NCI-H1105 treated with DMSO at 0.1 percent for 48 hours (cell line): ENCODE measurements at places on chromosomes 2 and 18.

- DNase-seq, result peak; percentile 82
These were observed 90.5 kb downstream of the ICOS start for GRCh38 chr2:204027091-204027490.

DNA sequence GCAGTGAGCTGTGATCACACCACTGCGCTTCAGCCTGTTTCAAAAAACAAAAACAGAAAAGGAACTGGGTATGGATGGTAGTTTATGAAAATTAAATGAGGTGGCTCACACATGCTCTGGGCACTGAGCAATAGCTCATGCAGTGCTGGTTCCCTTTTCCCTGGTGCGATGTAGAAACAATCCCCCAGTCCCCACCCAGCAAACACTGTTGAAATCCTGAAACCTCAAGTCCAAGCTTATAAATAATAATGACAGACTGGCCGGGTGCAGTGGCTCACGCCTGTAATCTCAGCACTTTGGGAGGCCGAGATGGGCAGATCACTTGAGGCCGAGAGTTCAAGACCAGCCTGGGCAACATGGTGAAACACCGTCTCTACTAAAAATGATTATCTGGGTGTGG lies 55.4 kb upstream of the SMAD2 start:
- DNase-seq, result no peak

DNA sequence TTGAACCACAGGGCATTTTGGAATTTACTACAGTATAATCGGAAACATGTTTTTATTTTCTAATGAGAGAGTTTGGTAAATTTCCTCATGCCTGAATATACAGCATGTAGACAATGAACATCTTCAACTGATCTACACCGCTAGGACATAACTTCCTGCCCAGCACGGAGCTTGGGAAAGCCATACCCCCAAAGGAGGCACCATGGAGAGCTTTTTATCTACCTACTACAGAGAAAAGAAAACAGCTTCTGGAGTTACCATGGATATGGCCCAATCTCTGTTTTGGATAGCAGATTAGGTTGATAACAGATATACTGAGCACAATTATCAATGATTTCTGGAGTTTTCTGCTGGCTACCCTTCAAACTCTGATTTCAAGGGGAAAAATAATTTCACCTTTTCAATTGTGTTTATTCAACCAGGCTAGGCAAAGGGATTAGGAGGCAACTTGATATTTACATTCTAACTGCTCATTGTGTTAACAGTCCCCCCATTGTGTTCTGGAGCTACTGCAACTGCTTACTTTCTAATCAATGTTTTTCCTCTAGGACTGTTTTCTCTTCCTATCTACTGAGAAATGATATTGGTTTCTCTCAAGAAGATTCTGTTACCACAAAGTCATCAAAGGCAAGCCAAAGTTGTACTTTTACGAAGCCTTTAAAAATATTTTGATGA lies 123.0 kb upstream of the ARHGAP28 start:
- no peak for DNase-seq

- no peak for DNase-seq
These were observed 97.5 kb upstream of the FSHR start for GRCh38 chr2:49251766-49252165.

- no peak for DNase-seq
These were observed 478.8 kb downstream of the ARHGAP15 start for GRCh38 chr2:143608063-143608423.

GRCh38 chr2:197477797-197478196 lies 21.8 kb downstream of the HSPD1 start:
- no peak for DNase-seq

DNA sequence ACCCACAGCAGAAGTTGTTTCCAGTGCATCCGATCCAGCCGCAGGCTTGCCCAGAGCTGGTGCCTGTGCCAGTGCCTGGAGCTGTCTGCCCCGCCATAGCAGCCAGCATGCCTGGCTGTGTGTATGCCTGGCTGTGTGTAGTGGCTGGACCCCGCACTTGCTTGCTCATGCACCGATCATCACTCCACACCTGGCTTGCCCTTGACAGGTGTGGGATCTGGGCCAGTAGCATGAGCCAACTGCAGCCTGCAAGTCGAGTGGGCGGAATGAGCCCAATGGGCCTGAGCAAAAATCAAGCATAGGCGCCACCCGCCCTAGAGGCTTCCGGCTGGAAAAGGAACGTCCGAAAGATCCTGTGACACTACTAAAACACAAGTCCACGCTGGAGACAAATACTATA lies 74.5 kb downstream of the EPB41L3 start:
- DNase-seq, result no peak

DNA sequence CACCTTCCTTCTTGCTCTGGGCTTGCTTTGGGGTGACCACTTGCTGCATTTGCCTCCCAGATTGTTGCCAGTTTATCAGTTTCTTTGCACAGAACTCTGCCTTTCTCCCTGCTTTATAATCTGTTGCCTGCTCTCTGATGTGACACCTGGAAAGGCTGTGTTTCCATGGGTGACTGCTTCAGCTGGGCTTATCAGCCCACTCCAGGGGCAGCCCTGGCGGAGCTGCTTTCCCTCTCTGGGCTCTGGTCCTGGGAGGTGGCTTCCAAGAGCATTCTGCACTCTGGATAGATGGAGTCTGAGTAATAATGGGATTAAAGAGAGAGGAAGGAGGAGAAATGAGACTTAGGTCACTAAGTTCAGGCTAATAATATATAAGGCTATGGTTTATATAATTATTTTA lies 352.7 kb downstream of the TSN start:
- no peak for DNase-seq

DNA sequence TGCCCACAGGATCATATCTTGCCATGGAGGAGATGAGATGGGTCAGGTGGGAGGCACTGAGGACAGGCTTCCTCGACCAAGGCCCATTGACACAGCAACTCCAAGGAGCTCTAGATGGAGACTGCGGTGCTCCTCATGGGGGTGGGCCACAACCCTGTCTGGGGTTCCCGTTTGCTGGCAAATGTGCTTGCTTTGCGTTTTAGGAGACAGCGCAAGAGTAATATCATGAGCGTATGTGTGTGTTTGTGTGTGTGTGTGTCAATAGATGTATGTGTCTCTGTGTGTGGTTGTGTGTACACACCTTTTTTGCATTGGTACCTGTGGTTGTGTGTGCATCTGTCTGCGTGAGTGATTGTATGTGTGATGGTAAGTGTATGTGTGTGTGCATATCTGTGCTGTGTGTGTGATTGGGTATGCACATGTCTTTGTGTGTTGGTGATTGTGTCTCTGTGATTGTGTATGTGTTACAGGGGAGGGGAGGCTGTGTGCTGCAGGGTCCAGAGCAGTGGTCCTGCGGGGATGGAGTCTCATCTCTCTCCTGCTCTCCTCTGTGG lies 4.4 kb downstream of the FBLN7 start:
- DNase-seq, result no peak

GRCh38 chr2:215619022-215619958 lies 183.4 kb upstream of the FN1 start:
- peak; percentile 76 for DNase-seq

DNA sequence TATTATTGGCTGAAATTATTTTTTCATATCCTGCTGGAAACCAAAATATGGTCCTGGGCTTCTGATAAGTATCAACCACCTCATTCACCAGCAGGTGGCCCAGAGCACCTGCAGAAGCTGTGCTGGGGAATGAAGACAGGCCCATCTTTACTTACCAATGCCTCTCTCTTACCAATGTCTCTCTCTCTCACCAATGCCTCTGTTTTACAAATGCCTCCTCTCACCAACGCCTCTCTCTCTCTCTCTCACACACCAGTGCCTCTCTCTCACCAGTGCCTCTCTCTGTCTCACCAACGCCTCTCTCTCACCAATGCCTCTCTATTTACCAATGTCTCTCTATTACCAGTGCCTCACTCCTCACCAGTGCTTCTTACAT lies 2.3 kb upstream of the MAL start:
- DNase-seq, result peak; percentile 40

DNA sequence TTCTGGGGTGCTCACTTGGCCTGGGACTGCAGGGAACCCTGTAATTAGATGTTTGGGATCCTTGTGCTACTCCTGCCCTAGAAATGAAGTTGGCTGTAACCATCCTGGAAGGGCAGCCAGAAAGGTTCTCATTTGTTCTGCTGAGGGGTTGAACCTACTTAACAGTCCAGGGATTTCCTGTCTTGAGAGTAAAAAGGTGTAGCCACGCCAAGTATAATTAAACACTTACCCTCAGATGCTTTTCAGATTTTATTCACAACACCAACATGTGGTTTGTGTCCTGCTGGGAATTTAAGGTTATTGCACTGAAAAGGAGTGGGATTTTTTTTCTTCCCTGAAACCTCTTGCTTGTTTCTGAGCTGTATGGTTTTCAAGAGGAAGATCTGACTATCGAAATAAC lies 222.4 kb upstream of the APCDD1 start:
- DNase-seq, result peak; percentile 10

DNA sequence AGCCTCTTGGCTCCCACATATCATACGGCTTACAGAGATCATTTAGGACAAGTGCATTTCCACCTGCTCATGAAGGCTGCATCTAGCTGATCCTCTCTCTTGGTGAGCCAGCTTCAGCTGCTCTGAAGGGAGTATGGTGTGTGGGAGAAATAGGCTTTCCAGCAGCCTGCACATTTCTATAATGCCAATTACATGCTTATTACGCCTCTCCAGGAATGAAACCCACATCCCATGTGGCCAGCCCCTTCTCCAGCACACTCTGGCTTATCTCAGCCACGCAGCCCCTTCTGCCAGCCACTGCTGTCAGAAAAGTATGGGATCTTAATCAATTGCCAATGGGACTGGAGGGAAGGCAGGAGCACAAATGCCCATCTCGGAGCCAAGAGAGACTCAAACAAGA lies 117.5 kb downstream of the GALNT14 start:
- DNase-seq, result no peak

GRCh38 chr2:235005603-235006259 lies 53.9 kb downstream of the SH3BP4 start:
- DNase-seq, result no peak

DNA sequence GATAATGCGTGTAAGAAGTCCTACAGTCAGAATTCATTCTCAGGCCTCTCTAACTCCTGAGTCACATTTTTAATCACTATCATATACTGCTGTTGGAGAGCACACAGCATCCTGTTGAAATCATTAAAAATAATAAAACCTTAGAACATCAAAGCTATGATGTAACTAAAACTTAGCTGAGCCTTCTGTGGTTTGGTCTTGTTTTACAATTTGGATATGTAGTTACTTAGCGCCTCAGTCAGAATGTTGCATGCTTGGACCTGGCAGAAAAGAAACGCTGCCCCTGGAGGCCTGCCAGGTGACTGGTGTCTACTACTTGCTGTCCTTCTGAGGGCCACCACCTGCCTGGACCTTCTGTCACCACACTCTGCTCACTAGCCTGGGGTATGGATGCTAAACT lies 261.1 kb upstream of the RASGRP3 start:
- no peak for DNase-seq

DNA sequence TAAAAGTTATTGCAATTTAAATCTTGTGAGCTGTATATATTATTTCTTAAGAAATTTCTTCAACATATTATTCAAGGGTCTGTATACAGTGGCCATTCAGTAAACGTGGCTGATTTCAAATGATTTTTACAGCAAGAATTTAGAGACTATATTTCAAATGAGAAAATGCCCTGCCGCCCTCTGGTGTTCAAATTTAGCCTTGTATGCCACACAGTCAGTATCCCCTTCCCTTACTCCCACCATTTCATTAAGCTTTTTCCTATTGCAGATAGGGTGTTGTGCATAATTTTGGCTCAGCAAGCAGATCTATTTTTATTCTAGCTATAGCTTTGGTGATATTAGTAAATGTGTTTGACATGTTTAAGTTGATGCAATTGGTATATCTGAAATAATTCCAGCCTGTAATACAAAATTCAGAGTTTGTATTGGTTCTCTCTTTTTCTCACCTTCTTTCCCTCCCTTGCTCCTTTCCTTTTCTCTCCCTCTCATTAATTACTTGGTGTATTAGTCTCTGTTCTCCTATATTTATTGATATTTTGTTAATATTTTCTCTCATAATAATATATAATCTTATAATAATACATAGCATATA lies 22.8 kb upstream of the SCN7A start:
- DNase-seq, result peak; percentile 36

DNA sequence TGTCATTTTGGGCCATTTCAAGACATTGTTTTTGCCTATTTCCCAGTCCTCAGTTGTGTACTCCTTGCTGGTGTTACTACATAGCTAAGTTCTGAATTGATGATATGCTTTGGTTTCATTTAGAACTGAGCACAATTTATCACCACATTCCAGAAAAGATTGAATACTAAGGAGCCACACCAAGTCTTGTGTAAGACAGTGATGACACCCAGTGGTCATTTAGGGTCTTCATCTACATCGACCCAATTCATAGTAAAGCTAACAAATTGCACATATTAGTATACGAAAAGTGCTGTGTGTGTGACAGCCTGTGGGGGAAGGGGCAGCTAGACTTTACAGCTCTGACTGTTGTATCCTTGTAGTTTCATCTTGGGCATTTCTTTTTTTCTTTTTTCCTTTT lies 10.9 kb upstream of the DLX2 start:
- DNase-seq, result peak; percentile 35

GRCh38 chr18:55525845-55526244 lies 62.1 kb downstream of the TCF4 start:
- DNase-seq, result no peak

DNA sequence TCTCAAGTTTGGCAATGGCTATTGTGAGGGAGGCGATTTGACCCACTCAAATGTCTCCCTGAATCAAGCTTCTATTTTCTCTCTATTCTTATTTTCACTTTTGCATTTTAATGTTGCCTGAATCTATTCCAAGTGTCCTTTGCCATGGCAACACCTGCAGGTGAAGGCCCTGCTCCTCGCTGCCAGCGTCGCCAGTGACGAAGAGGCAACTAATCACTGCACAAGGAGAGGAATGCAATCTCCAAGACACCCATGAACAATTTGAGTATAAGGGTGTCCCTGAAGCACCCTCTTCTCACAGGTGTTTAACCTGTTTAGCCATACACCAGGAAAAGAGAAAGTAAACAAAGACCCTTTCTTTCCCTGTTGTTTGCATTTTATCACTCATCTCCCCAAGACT lies 165.6 kb upstream of the VRK2 start:
- peak; percentile 80 for DNase-seq

DNA sequence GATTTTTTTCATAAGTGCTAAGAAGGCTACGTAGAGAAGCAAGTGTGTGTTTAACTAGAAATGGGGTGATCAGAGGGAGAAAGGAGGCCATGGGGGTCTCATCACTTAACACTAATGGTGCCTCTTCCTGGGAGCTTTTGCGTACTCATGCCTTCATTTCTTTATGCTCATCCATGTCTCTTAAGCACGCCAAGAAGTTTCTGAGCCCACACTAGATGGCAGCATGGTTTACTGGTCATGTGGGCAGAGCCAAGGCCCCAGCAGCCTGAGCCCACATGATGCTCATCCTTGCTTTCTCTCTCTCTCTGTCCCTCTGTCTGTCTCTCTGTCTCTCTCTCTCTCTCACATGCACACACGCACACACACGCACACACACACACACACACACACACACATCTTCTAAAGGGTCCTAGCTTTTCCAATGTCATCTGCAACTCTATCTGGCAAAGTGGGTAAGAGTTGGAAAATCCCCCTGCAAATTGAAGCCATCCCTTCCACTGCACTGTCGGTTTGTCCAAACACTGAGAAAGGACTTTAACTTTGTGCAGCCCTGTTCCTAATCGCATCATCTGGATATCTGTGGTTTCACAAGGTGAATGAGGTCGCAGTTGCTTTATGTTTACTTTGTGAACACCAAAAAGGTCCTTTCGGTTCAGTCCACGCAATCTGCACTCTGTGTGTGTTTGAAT lies 137.1 kb upstream of the CCDC68 start:
- peak; percentile 3 for DNase-seq

GRCh38 chr18:48714873-48715272 lies 176.0 kb downstream of the CTIF start:
- no peak for DNase-seq

- no peak for DNase-seq
These were observed 121.6 kb downstream of the VAPA start for GRCh38 chr18:10035281-10035991.
